ENCODE measurements at places on chromosomes 13 and 19.

- no peak for DNase-seq
These were observed 59.8 kb upstream of the MED4 start for GRCh38 chr13:48154671-48155070.

- no peak for DNase-seq
These were observed 21.4 kb downstream of the ANKRD27 start for GRCh38 chr19:32653599-32653915.

- DNase-seq: peak; percentile 44
These were observed 277.9 kb downstream of the ZNF536 start for GRCh38 chr19:30649934-30650614.

DNA sequence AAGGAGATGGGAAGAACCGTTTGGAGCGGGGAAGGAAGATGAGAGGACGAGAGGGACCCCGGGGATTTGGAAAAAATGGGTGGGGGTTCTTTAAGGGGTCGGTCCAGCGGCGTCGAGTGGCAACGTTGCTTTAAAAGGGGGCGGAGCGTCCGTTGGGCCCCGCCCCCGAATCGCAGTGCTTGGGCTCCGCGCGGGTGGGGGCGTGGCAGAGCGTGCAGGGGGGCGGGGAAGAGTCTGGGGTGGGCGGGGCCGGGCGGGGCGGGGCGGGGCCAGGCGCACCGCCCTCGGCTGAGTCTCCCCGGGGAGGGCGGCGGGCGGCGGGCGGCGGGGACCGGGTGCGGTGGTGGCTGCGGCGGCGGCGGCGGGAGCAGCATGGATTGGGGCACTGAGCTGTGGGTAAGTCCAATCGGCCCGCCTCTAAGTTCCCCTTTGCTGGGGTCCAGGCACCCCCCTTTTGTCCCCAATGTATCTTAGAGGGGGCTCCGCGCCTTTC, at the start of gene TRIP10:
TRIP10 (plus strand) TSS at position 291 of the 493 bp plus-strand sequence; CDS start at position 373, 82 bp downstream.
- peak; percentile 77 for DNase-seq

GRCh38 chr19:16516923-16517610, 20.9 kb downstream of the C19orf44 start:
- DNase-seq: no peak

DNA sequence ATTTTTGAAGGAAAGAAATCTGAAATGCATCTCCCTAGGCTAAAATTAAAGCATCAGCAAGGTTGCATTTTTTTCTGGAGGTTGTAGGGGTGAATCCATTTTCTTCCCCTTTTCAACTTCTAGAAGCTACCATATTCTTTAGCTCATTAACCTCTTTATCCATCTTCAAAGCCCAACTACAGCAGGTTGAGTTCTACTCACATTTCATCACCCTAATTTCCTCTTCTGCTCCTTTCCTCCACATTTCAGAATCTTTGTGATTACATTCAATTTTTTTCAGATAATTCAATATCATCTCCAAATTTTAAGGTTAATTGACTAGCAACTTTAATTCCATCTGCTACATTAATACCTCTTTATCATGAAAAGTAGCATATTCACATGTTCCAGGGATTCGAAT, 2655.7 kb upstream of the PCDH20 start:
- DNase-seq: no peak

GRCh38 chr19:33740811-33741396, 55.8 kb upstream of the KCTD15 start:
- DNase-seq: peak; percentile 9

DNA sequence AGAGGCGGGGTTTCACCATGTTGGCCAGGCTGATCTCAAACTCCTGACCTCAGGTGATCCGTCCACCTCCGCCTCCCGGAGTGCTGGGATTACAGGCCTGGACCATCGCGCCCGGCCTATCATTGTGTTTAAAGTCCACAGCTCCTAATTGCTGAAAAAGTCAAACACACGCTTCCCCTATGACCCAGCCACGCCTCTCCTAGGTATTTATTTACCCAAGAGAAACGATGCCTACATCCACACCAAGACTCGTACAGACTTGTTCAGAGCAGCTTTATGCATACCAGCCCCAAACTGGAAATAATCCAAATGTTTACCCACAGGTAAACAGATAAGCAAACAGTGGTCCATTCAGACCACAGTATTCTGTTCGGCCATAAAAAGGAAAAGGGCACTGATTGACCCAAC, 15.1 kb downstream of the ZNRF4 start:
- DNase-seq: no peak

All from activated CD4-positive, alpha-beta T cell treated with anti-CD3 and anti-CD28 coated beads, Interleukin-2, amount 50 U/mL, for 48 hours (primary cell).